ENCODE measurements at places on chromosomes 2 and 18.
A peak's percentile ranks its signal among the peaks of the same experiment; 100 is the strongest.

DNA sequence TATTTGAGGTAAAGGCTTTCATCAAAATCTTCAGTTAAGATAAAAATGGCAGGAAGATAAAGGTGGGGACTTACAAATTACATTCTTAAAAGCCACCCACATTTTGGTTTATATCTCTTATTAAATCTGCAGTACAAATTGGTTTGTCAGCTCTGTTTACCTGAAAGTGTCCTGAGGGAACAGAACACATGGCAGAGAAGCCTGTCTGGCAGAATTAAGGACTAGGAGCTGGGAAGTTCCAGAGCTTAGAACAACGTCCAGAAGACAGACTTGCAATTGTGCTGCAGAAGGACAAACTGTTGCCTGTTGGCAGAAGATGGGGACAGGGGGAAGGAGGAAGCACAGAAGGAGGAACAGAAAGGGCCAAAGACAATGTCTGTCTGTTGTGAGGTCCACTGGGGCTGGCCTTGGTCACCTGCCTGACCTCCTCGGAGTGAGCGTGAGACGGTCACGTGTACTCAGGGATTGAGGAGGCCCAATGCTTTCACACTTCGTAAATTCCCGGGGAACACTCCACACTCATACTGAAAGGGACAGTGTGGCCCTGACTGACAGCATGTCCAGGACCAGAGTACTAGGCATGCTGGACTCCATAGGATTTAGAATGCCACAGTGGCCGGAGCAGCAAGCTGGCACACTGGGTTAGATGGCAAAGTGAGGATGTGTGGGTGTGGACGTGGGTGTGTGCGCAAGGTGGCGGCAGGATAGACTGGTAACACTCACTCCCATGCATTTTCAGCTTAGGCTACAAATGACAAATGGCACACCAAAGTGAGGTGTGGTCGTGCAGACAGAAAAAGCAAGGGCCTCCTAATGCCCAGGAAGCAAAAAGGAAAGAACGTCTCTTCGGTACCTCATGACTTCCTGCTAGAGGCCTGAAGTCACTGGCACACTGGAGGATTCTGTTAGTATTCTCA, 210.9 kb upstream of the REV1 start:
- DNase-seq = no peak

DNA sequence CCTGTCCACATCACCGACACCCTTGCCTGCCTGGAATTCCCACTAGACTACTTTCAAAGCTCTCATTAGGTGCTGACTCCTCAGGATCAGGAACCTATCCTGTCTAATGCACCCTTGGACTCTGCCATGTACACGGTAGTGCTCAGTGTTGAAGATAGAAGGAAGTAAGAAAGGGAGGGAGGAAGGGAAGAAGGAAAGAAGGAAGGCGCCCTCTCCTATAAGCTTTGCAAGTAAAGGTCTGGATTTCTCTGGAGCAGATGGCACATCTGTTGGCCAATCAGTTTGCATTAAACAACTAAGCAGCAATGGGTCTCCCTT, 45.3 kb downstream of the SCTR start:
- DNase-seq = no peak

DNA sequence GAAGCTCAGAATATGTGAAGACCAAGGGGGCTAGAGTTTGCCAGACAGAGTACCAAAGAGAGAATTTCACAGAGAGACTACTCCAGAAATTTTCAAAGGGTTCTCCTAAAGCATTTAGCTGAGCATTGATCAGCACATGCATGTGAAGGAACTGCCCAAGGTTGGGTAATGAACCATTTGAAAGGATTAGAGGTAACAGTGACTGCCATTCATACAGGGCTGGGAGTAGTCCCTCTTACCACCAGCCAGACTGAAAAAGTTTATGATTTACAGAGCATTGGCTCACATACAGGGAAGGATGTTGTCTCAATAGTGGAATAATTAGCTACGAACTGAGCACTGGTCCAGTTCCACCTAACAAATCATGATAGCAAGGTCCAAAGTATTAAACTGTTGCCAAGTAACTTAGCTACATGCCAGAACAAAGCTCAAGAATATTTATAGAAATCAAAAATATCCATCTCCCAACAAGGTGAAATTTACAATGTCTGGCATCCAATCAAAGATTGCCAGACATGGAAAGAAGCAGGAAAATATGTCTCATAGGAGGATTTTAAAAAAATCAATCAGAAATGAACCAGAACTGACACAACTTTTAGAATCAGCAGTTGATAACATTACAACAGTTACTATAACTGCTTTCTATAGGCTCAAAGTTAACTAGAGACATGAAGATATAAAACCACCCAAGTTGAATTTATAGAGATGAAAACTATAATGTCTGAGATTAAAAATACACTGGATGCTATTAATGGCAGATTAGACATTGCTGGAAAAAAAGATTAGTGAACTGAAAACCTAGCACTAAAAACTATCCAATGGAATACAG, 25.7 kb upstream of the RNF103 start:
- DNase-seq = no peak

DNA sequence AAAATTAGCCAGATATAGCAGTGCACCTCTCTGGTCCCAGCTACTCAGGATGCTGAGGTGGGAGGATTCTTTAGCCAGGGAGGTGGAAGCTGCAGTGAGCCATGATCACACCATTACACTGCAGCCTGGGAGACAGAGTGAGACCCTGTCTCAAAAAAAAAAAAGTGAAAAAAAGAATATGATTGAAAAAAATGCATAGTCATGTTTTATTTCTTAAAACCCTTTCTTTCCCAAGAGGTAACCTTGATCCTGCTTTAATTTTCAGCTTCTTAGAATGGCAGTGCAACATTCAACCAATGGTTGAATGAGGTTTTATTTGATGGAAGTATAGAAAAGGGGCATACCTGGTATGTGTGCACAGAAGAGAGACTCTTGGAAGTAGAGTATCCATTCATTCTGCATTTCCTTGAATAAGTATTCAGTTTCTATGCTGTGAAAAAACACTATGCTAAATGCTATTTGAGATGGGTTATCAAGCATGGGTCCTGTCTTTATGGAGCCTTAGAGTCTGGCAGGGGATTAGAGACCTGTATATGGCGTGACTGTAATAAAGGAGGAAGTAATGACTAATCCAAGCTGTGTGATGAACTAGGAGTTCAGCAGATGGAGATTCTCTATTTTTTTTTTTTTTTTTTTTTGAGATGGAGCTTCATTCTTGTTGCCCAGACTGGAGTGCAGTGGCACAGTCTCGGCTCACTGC, 146.3 kb downstream of the WDSUB1 start:
- DNase-seq = no peak

GRCh38 chr2:68943581-68944568, 8.8 kb downstream of the GKN2 start:
- DNase-seq = peak; percentile 16

- no peak for DNase-seq
Measured at GRCh38 chr18:31680433-31680811, 4.0 kb downstream of the B4GALT6 start.

DNA sequence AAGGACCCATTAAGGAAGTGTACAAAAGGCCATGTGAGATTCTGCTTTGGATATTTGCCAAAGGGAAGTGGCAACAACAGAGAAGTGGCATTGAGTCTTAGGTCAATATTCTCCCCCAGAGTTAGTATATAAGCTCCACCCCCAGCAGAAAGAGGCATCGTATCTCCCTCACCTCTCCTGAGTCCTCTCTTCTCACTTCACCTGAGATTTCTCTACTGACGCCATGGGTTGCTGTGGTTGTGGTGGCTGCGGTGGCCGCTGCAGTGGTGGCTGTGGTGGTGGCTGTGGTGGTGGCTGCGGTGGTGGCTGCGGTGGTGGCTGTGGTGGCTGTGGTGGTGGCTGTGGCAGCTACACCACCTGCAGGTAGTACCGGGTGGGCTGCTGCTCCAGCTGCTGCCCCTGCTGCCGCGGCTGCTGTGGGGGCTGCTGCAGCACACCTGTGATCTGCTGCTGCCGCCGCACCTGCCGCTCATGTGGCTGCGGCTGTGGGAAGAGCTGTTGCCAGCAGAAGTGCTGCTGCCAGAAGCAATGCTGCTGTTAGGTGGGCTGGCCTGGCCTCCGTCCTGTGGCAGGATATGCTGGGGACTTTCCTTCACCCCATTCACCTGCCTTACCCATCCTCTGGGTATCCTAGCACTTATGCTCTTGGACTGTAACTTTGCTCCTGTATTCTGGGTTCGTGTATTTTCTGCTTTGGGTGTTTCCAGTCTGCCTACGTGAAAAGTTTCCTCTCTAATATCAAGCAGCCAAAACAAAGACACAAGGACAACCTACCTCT, 5.9 kb downstream of the SCYGR3 start:
- DNase-seq = no peak

DNA sequence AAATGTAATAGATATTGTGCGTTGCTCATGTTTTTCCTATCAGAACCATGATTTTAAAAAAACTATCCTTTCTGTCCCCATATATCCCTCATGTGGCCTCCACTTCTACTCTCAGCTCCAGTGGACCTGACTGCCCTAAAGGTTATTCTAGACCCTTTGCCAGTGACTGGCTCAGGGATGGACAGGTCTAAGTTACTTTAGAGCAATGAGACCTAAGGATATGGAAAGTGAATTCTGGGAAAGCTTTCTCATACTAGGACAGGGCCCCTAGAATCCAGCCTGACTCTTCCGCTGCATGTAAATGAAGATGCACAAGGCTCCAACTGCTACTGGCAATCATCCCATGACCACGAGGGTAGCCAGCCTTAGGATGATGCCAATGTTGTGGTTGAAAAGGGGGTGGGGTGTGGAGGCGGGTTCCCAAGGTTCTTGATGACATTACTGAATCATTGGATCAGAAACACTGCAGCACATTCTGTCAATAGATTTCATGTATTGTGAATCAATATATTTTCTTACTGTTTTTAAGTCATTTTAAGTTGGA, 21.3 kb downstream of the C2orf69 start:
- DNase-seq = no peak

- DNase-seq = peak; percentile 40
Measured at GRCh38 chr2:68594674-68595492, 48.5 kb upstream of the PROKR1 start.
